ENCODE measurements at places on chromosomes 6 and 20.

DNA sequence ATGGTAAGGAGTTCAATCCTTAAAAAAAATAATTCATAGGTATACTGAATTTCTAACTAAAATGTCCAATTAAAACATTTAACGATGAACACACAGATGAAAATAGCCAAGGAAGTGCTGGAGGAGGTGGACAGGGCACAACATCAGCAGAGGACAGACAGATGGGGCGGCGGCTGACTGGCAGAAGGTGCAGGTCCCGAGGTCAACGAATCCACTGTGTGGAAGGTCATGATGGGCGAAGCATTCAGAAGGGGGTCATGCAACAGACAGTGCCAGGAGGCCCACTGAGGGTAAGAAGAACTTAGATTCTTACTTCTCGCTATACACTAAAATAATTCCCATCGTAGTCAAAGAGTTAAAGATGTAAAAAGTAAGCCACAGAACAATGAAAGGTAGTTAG lies 34.2 kb upstream of the FRMD1 start:
- DNase-seq: no peak

- DNase-seq: no peak
These were observed 445.9 kb downstream of the PHF3 start for GRCh38 chr6:64081453-64081852.

GRCh38 chr6:142728910-142729481 lies 216.0 kb downstream of the HIVEP2 start:
- DNase-seq: no peak

- no peak for DNase-seq
These were observed 72.9 kb upstream of the GTSF1L start for GRCh38 chr20:43799741-43800140.

- DNase-seq: no peak
These were observed 188.2 kb downstream of the NFATC2 start for GRCh38 chr20:51354191-51354768.

DNA sequence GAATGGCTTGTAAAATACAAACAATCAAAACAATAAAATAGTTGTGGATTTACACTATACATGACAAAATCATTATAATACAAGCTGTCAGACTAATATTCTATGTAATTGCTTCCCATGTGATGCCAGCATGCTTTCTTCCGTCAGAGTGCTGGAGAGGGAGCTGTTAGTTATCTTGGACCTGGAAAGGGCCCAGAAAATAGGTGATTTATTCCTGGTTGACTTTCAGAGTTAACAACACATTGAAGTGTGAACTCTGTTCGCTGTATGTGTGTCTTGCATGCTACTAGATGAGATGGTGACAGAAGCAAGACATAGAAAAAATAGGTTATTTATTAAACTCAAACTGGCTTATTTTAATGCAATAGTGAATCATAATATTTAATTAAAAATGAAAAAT lies 70.2 kb downstream of the CDYL start:
- DNase-seq: no peak

- no peak for DNase-seq
These were observed 11.2 kb upstream of the MRPS18A start for GRCh38 chr6:43698584-43699349.

DNA sequence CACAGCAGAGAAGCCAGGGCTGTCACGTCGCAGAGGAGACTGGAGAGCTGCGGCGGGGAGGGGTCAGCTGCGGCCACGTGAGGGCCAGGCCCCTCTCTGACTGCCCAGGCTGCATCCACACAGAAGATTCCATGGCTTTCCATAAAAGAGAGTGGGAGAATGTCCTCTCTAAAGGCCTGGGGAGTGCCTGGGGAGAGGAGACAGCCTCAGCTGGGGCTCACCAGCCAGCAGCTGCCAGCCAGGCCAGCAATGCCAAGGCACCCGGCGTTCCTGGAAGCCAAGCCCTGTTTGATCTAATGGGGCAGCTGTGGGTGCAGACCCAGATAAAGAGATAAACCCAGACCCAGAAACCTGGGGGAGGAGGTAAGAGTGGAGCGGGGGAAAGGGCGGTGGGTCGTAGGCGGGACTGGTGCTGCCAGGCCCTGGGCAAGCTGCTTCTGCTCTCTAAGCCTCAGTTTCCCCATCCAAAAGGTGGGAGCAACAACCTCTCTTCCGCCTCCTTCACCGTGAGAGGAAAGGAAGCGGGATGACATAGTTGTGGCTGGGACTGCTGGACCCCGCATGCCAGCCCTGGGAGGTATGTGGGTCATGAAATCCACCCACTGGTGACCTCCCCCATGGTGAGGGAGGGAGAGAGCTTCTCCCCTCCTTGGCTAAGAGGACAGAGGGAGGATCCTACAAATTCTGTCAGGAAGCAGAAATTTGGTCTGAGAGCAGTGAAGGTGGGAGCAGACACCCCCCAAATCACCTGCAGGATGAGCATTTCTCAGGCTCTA lies 3.1 kb upstream of the OSBPL2 start:
- no peak for DNase-seq

DNA sequence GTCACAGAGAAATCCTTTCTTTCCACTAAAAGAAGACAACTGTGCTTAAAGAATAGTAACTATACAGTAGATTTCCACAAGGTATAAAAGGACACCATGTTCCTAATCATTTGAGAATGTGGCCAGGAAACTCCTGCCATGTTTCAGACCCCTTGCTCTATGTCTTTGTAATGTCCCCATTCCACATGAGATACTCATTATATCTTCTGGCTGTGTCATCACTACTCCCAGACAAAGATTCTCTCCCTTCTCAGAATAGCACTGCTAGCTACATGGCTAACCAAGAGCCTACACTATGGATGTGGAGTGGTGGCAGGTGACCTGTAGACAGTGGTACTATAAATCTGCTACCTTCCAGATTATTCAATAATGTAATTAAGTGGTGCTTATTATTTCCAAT lies 218.1 kb upstream of the MCHR2 start:
- DNase-seq: no peak

- no peak for DNase-seq
These were observed 62.7 kb downstream of the FYN start for GRCh38 chr6:111810294-111811131.

Data from esophagus squamous epithelium (tissue), 5 donors.